ENCODE measurements at places on chromosomes 3 and 15.

DNA sequence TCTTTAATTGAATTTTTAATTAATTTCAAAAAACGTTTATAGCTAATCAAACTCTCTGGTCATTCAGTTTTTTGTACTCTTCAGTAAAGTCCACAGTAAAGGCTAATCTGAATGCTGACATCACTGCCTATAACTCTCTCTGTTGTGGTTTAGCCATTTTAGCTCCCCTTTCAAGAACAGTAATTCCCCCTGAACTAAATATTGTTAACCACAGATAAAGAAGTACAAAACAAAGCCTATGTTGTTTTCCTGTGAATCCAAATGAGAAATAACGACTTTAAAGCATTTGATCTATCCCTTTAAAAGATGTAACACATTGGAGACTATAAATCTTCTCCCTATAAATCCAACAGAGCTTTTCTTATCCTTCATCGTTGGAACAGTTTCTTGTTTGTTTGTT is 94.2 kb downstream of the ZBTB20 start:
- no peak for DNase-seq

GRCh38 chr3:102180280-102180931 is 254.4 kb upstream of the ZPLD1 start:
- no peak for DNase-seq

GRCh38 chr15:60458721-60459120 is 20.2 kb downstream of the ICE2 start:
- DNase-seq = no peak

- peak; percentile 17 for DNase-seq
Measured at GRCh38 chr15:34038871-34039789, at the start of gene AVEN. AVEN (minus strand) TSS chr15:34039204; CDS start chr15:34039046, 158 bp downstream.

GRCh38 chr3:93746-94145 is 102.8 kb upstream of the CHL1 start:
- DNase-seq = no peak

DNA sequence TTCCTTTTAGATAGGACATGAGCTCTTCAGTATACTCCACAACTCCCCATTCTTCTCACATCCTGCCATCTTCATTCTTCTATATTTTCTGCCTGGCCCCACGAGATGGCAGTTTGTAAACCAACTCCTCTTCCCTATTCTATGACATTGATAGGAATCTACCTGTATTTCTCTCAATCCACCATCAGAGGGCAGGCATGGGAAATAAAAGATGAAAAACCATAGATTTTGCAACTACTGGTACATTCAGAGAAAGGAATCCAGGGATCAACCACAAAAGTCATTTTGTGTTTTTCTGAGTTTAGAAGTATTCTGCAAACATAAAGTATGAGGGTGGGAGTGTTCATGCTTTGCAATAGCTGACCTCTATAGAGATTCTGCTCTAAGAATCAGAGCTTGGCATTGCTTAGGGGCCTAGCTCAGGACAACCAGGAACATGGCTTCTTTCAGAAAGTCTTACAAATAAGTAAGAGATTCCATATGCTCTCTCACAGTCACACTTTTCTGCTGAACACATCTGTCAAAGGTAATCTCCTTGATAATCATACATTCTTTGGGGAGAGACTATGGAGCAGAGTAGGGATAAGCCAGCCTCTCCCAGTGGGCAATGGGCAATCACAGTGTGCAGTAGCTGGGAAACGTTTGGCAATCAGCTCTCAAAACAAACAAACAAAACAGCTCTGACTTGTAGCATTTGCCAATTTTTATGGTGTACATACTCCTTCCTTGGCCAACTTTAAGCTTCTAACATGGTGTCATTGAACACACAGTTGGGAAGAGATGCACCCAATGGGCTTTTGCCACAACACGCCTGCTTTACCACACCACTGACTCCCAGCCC is 43.1 kb upstream of the SLC25A36 start:
- DNase-seq = peak; percentile 63

DNA sequence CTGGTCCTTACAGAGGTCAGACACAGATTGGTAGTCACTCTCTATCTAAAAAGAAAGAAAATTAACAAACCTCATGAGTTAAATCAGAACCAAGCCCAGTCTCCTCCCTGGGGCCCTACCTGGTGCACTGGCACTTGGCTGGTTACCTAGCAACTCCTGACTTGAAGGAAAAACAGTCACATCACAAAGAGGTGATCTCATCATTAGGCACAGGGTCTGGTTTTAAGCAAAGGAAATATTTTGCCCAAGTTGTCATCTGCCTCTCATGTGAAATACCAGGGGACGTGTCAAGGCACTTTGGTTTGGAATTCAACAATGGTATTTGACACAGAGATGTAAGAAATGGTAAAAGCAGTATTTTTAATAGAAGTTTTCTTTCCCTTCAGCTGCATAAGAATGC is 47.7 kb upstream of the FMN1 start:
- no peak for DNase-seq

- DNase-seq = no peak
Measured at GRCh38 chr15:65335278-65336055, 31.0 kb downstream of the RNU5B-1 start.

- DNase-seq = no peak
Measured at GRCh38 chr15:67479781-67480505, 41.0 kb upstream of the C15orf61 start.

DNA sequence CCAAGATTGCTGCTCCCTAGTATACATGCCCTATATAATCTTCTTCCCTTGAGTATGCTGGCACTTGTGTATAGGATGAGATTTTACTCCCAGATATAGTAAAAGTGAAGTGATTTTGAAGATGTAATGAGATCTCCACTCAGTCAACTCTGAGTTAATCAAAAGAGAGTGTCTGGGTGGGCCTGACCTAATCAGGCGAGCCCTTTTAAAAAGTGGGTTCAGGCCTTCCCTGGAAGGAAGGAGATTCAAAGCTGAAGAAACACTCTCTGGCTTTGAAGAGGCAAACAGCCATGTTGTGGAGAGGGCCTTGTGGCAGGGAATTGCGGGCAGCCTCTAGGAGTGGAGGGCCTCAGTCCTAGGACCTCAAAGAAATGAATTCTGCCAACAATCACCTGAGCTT is 5.5 kb upstream of the STARD5 start:
- no peak for DNase-seq

GRCh38 chr3:81516042-81516441 is 245.4 kb downstream of the GBE1 start:
- no peak for DNase-seq

DNA sequence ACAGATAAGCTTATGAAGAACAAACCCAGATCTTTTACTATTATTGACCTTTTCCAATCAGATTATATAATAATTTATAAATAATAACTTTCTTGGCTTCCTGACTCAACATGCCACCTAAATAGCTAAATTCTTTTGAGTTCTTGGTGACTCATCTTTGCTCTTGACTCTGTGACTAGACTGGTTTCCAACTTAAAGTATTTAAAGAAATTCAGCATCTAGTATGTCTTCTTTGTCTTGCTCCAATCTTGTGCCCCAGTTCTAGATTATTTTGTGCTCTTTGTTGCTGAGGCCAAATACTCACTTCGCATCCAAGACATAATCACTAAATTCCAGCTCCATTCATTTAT is 483.2 kb upstream of the TBL1XR1 start:
- DNase-seq = no peak

GRCh38 chr15:31298707-31299172 is 27.9 kb upstream of the KLF13 start:
- no peak for DNase-seq

GRCh38 chr15:92763459-92763858 is 107.9 kb upstream of the FAM174B start:
- no peak for DNase-seq

DNA sequence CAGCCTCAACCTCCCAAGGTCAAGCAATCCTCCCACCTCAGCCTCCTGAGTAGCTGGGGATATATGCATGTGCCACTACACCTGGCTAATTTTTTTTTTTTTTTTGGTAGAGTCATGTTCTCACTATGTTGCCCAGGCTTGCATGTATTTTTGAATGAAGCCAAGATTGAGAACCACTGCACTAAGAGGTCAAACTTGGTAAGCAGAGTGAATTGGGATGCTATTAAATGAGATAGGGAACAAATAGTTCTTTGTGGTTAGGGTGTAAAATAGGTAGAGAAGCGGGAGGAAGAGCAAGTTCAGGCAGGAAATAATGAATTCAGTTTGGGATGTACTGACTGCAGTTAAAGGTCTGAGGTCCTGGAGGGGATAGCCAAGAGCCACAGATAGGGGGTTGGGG is 39.9 kb upstream of the PIAS1 start:
- no peak for DNase-seq

DNA sequence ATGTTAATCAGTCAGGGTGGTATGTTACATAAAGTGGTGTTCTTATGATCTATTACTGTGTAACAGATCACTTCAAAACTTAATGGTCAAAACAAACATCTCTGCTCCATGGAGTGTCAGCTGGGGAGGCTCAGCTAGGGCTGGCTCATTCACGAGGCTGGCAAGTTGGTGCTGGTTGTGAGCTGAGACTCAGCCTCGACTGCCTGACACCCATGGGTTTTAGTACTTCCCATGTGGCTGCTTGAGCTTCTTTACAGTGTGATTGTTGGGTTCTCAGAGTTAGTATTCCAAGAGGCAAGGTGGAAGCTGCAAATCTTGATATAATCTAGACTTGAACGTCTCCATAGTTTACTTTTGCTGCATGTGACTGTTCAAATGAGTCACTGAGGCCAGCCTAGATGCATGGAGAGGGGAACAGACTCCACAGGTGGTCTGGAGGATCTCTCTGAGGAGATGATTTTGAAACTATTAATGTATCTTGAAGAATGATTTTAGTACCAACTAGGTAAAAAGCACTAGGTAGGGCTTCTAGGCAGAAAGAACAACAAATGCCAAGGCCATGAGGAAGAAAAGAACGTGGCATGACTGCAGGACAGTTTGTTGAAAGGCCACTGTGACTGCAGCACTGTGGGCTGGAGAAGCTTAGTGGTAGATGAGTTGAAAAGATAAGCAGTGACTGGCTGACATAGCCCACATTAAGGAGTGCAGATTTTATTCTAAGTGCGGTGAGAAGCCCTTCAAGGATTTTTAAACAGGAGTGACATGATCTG is 281.1 kb upstream of the PROK2 start:
- no peak for DNase-seq

Data from globus pallidus (tissue), 1 donor.